ENCODE measurements at places on chromosomes 16 and 17. TPM values are rescaled to one million over a fixed set of nuclear protein-coding genes. Genes with fewer than 3 reads are reported as not detected.

GRCh38 chr17:75094871-75095399 is 7.2 kb downstream of the SLC16A5 start:
- no peak for DNase-seq

DNA sequence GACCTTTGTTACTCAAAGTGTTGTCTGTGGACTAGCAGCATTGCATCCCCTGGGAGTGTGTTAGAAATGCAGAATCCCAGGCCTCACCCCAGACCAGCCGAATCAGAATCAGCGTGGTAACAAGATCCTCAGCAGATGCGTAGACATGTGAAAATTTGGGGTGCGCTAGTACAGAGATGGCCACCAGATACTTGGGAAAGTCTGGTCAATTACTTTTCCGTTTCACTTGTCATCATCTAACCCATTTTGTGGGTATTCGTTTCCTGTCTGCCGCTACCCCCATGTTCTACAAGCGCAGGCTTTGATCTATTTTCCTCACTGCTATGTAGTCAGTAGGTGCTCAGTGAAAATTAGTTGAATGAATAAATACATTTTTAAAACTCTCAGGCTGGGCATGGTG is 33.1 kb upstream of the HERPUD1 start:
- DNase-seq: no peak

- no peak for DNase-seq
Measured at GRCh38 chr17:28018439-28019070, 23.9 kb upstream of the NLK start.

DNA sequence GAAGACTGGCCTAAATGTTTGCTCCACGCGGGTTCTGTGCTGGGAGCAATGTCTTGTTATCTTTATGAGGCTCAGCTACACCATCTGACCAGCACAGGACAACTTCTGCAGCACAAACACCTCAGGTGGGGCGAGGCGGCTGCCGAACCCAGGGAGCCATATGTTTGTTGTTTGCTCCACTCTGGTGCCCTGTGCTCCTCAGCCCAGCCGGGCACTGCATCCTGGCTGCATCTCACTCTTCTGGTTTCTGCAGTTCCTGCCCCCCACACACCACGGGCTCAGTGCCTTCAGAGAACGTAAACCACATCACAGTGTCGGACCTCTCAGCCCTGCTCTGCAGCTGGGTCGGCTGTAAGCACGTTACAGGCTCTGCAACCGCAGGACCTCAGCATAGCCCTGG is 32.4 kb downstream of the MXRA7 start:
- no peak for DNase-seq

DNA sequence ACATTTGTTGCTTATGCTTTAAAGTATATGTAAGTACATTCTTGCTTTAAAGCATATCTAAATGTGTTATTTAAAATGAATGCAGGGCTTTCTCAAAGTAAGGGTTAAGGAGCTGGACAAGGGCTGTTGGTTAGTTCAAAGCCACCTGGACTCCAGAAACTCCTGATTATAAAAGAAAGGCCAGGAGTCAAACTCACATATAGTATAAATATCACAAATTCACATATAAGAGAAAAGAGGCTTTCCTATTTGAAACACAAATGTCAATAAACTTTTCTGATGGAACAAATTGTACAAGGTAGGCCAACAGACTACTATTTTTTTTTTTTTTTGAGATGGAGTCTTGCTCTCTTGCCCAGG is 84.5 kb upstream of the CORO6 start:
- DNase-seq: no peak

- DNase-seq: no peak
Measured at GRCh38 chr17:33498069-33498468, 205.0 kb upstream of the ASIC2 start.

- no peak for DNase-seq
Measured at GRCh38 chr16:27950206-27950887, 113.2 kb downstream of the GSG1L start.

- DNase-seq: no peak
Measured at GRCh38 chr16:4663777-4664465, 29.4 kb upstream of the NUDT16L1 start.

- no peak for DNase-seq
Measured at GRCh38 chr16:67451704-67452435, 20.9 kb downstream of the HSD11B2 start.

- DNase-seq: no peak
Measured at GRCh38 chr16:75621170-75621477, 2.0 kb downstream of the ADAT1 start.

Gene CLEC10A
- total RNA-seq: not detected

Gene HEATR9
- not detected for total RNA-seq

DNA sequence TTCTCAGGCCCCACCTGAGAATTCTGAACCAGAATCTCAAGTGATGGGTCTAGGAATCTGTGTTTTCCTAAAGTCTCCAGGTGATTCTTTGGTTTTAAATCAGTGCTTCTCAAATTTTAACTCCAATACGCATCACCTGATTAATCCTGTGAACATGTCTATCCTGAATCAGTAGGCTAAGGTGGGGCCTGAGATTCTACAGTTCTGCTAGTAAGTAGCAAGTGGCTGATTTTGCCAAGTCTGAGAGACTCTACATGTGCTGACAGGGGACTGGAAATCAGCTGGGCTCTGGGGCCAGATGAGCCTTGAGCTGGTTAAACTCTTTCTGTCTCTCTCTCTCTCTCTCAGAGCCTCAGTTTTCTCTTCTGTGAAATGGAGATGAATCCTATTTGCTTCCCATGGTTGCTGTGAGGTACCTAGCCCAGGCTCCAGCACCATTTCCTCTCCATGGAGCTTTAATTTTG is 9.0 kb downstream of the CCR7 start:
- peak; percentile 20 for DNase-seq

Gene DHRS11
- total RNA-seq: 30.0 TPM

Gene CCDC200
- not detected for total RNA-seq

GRCh38 chr16:47892999-47893398 is 262.8 kb downstream of the ABCC12 start:
- DNase-seq: no peak

Gene SLC13A2
- 8.7 TPM for total RNA-seq

- DNase-seq: no peak
Measured at GRCh38 chr16:59210955-59211541, 476.9 kb upstream of the GOT2 start.

Gene ZMYND15
- 0.70 TPM for total RNA-seq

DNA sequence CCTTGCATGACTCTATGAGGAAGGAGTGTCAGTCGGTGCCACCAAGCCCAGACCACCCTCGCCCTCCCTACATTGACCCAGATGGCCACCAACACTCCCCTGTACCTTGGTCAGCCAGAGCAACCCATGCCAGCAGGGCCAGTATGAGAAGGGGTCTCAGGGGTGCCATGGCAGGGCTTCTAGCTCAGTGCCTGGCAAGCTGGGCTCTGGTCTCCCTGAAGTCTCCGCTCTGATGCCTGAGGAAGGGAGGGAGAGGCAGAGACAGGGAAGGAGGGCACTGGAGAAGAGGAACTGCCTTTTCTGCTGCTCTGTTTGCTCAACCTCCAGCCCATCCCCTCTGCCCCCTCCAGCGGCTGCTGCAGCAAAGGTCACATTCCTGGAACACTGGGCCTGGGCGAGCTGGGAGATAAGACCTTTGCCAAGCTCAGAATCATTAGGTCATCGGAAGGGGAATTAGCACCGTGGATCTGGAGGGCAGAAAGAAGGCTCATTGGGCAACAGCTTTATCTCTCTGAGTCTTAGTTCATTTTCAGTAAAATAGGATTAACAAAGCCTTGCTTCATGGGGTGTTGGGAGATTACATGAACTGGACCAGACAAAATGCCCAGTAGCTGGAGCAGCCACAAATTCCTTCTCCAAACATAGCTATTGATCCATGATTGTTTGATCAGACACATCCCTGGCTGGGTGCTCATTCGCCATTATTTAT is at the start of gene VTN:
VTN (minus strand) TSS at position 273 of the 709 bp plus-strand sequence; CDS start at position 169, 104 bp downstream.
- DNase-seq: no peak

Gene HLF
- total RNA-seq: 2.6 TPM

Gene RHBDL3
- 4.4 TPM for total RNA-seq

DNA sequence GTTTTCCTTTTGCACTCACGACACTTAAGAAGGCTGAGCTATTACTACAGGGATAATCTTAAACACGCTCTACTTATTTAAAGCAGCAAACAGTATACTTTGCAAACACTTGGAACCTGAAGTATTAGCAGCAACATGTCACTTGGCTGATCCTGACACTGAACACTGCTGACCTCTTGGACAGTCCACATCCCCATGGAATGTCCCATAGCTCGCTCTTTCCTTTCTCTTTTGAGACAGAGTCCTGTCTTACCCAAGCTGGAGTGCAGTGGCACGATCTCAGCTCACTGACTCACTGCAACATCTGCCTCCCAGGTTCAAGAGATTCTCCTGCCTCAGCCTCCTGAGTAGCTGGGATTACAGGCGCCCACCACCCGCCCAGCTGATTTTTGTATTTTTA is 26.4 kb downstream of the SMYD4 start:
- no peak for DNase-seq

DNA sequence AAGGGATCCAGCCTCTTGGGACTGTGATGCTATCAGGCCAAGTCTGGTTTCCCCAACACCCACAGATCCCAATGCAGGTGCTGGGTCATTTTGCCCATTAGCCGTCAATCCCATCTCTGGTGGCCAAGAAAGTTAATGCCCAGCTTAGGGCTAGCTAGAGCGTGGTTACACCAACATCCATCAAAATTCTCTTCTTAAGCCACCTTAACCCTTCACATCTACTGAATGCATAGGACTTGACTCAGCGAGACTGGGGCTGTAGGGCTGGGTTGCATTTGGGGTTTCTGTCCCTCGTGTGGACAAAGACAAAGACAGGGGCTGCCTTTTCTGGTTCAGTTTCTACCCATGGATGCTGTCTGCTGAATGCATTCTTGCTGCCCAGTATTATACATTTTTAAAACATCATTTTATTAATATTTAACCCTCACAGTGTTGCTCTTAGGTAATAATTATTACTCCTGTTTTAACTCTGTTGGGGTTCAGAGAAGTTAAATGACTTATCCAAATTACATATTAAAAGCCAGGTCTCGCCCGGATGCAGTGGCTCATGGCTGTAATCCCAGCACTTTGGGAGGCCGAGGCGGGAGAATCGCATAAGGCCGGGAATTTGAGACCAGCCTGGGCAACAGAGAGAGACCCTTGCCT is 141.1 kb upstream of the NOL11 start:
- DNase-seq: no peak

GRCh38 chr17:45692661-45693060 is 91.5 kb upstream of the CRHR1 start:
- DNase-seq: no peak

- no peak for DNase-seq
Measured at GRCh38 chr16:78257376-78257728, 157.9 kb downstream of the WWOX start.

DNA sequence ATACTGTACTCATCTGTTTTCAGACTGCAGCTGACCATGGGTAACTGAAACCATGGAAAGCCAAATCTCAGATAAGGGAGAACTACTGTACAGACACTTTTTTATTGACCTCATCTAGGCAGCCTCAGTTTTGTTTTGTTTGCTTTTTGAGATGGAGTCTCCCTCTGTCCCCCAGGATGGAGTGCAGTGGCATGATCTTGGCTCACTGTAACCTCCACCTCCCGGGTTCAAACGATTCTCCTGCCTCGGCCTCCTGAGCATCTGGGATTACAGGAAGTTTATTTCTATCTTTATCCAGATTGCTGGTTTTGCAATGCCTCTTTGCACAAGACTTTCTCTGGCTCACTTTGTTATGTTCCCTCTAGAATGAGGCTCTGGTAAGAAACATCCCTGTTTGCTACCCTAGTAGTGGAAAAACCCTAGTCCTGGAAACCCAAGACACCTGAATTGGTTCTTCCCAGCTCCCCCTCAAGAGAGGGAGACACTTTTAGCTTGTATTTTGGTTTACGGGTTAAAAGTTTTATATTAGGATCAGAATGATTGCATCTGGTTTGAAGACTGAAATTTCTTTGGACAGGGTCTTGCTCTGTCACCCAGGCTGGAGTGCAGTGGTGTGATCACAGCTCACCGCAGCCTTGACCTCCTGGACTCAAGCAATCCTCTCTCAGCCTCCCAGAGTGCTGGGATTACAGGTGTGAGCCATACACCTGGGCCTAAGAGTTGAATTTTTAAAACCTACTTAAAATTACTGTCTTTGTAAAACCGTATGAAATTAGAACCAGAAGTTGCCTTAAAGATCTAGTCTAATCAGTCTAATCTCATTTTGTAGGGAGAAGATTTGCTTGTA is 38.9 kb downstream of the ZNF207 start:
- no peak for DNase-seq

DNA sequence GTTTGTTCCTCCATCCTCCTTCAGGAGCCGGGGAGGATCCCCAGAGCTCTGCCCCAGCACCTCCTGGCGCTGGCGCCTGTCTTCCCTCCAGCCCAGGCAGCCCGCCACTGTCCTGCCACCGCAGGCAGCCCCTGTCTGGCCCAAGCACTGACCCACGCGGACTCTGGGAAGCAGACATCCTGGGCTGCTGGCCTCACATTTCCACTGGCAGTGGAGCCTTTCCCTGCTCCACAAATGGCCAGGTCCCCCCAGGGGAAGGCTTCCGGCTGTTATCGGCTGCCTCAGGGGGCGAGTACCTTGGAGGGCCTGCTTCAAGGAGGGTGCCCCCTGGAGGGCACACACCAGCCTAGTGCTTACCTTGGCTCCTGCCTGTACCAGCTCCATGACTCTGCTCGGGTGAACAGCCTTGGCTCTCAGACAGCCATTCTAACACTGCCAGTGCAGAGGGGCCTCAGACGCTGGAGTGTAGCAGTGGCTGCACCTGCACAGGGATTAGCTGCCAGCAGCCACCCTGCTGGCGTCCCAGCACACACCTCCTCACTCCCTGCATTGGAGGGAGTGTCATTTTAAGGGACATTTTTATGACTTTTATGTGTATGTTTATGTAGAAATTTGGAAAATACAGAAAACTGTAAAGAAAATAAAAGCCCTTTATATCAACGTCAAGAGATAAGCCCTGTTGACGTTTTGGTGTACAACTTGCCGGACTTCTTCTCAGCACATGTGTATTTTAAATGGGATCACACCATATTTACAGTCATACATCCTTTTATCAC is 21.0 kb downstream of the ACE start:
- DNase-seq: no peak

- no peak for DNase-seq
Measured at GRCh38 chr16:81696961-81697615, 82.0 kb upstream of the PLCG2 start.

DNA sequence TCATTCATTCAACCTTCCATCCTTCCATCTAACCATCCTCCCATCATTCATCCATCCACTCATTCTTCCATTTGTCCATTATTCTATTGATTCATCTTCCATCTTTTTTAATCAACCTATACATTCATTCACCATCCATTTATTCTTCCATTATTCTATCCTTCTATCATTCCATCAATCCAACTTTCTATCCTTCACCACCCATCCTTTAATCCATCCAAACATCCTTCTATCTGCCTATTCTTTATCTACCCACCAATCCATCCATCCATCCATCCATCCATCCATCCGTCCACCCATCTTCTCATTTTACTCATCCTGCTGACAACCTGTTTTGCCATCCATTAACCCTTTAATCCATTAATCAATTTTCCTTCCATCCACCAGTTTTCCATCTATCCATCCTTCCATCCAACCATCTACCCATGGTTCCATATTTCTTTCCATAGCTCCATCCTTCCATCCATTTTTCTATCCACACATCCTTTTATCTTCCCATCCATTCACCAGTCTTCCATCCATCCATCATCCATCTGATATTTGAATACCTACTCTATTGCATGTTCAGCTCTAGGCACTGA is 21.8 kb upstream of the WFDC1 start:
- no peak for DNase-seq

- no peak for DNase-seq
Measured at GRCh38 chr16:48911700-48912099, 301.7 kb upstream of the N4BP1 start.

- DNase-seq: no peak
Measured at GRCh38 chr16:85288869-85289660, 176.8 kb upstream of the CIBAR2 start.
